ENCODE measurements at places on chromosomes 7 and 10.

DNA sequence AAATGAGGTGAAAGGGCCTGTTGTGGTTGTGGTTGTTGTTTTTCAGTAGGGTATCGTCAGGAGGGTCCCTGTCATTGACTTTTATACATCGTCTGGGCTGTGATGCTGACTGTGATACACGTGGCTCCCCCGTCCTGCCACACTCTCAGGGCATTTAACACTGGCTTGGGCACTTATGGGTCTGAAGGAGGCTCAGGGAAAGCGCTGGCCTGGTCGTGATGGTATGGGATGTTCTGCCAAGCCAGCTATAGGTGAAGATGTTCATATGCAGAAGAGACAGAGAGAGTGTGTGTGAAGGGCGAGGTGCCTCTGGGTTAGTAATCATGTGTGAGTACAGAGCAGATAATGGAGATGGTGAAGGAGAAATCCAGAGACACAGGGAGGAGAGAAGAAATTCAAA lies 158.5 kb downstream of the PRPF18 start:
- no peak for DNase-seq

DNA sequence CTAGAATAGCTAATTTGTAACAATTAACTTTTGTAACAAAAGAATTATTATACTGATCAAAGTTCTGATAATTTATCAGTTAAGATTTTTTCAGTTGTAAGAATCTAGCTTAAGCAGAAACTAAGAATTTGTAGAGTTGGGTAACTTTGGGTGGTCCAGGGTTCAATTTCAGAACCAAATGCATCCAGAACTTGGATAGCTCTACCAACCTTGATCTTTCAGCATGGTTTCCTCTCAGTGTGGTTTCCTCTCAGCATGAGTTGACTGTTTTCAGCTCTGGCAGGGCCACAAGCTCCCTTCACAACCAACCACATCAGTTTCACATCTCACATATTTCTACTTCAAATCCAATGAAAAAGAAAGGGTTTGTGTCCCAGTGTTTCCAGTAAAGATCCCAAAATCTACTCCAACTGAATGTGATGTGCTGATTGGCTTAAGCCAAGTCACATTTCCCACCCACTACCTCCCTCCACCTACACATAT lies 3.3 kb upstream of the FAS start:
- DNase-seq = no peak

DNA sequence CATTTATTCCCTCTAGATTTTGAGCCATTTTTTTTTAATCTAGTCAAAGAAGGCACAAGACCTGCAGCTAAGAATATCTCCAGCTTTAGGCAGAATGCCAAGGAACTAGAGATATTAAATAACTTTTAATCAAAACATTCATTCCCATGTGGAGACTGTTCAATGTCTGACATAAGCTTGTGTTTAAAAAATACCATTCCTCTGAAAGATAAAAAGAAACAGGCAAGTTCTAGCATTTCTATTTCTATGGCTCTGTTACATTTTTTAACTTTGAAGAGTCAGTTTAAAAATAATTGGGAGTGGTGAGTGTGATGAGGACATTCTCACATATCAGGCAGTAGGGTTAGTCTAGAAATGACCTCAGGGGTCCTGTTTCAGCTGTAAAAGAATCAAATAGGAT lies 48.0 kb downstream of the RHOBTB1 start:
- no peak for DNase-seq

DNA sequence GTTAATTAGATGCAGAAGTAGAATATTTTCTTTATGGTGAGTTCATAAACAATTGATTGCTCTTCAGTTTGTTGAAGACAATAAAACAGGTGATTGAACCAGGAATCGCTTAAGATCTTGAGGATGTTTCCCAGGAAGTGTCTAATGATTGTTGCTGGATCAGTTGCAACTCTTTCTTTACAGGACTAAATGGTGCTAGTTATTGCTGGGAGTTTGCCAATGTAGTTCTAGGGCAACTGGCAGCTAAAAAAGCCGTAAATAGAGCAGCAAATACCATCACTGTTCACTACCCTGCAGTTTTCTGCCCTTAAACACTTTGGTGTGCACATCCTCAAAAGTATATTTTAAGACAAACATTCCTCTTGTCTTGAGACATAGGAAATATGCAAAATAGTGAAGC lies 119.2 kb upstream of the ANK3 start:
- no peak for DNase-seq

- no peak for DNase-seq
Observed at GRCh38 chr10:21243748-21244257, 281.7 kb downstream of the SKIDA1 start.

- no peak for DNase-seq
Observed at GRCh38 chr7:102913826-102914225, 1.0 kb downstream of the LRRC17 start.
